ENCODE measurements at places on chromosomes 11 and 22.
A peak's percentile ranks its signal among the peaks of the same experiment; 100 is the strongest.

DNA sequence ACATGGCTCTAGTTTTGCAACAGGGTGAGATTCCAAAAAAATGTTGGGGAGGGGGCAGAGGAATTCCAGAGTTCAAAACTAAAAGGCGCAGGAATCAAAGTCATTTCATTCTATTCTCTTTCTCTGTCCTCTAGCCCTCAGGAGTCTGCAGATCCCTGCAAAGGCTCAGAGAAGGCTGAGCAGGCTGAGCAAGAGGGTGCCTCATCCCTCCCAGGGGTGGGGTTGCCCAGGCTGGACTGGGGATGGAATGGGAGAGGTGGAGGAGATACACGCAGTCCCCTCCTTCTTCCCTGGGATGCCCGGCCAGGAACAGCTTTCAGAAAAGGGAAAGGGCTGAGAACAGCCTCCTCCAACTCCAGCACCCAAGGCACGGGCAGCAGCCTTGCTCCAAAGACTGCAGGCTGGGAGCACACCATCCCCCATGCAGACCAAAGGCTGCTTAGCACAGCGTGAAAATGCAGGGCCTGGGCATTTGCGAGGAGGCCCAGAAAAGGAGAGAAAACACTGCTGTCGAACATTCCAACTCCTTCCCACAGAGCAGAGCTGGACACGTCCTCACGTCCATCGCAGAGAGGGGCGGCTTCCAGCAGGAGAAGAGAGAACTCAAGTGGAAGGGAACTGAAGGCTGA is 51.8 kb downstream of the MN1 start:
- DNase-seq = no peak

GRCh38 chr11:46259971-46260560 is 17.4 kb upstream of the CREB3L1 start:
- no peak for DNase-seq

- peak; percentile 68 for DNase-seq
Observed at GRCh38 chr22:37260901-37261336, 16.9 kb upstream of the RAC2 start.

GRCh38 chr11:65639623-65640482 is 2.0 kb downstream of the SIPA1 start:
- peak; percentile 73 for DNase-seq

DNA sequence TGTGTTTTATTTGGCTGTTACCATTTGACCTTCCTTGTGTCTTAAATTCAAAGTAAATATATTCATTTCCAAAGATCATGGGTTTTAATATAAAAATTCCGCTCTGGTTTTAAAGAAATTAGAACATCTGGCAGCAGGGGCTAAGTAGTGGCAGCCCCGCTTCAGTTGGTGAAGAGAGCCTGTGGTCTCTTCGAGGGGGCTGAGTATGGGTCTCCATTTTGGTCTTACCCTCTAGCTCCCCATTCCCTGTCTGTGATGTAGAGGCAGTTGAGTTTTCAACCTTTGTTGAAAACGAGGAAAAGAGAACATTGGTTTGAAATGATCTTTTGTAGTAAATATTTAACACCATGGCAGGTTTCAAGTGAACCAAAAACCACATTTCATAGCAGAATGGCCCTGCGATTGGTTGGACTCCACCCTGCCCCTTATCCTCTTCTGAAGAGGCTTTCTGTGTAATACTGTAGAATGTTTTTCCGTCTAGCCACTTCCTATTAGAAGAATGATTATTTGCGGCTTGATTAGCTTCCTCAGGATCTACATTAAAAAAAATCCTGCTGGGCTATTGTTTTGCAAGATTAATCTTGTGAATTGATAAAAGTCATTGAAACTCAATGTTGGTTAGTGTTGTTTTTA is 17.7 kb downstream of the APLP2 start:
- DNase-seq = no peak

GRCh38 chr11:18392434-18393321 is 1.7 kb upstream of the LDHA start:
- DNase-seq = no peak

All from activated naive CD8-positive, alpha-beta T cell treated with anti-CD3 and anti-CD28 coated beads, Interleukin-2, amount 10 ng/mL, durations not matched to agents 7 days and 5 days (primary cell).